ENCODE measurements at places on chromosomes 3 and 15. TPM values are rescaled to one million over a fixed set of nuclear protein-coding genes. Genes with fewer than 3 reads are reported as not detected.

DNA sequence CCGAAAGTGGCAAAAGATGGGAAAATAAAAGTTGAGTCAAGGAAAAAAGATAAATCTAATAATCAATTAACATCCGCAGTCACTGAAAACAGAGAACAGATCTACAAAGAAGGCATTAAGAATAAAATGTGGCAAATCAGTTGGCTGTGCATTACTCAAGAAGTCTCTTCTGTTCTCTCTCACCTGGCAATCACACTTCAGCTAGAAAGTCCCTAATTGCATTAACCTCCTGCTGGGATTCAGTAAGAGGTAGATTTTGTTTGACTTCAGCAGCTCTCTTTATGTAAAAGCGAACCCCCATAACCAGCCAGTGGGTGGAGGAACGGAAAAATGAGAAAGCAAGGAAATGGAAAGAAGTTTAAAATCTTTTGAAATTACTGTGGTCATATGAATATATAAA, 94.7 kb upstream of the PLXND1 start:
- no peak for DNase-seq
- no peaks in the 10 kb centered on the region for H3K27me3 ChIP-seq

DNA sequence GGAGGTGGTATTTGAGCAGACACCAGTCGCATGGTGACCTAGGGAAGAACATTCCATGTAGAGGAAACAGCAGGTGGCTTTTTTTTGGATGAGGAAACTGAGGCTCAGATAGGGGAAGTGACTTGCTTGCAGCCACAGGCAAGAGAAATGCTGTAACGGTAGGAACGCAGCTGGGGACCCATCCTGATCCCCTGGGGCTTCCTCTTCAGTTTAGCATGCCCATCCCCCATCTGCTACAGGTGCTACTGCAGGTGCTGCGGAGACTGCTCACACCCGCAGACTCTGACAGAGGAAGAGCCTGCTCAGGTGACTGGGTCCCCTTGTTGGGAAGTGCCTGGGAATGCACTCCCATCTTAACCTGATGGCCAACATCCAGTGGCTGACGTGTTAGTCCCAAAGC, 55.4 kb upstream of the SEC13 start:
- H3K27ac ChIP-seq, result no peak overlapping the region
- no peaks in the 10 kb centered on the region for H3K4me1 ChIP-seq
- H3K4me3 ChIP-seq, result no peak overlapping the region
- DNase-seq, result no peak
- H3K27me3 ChIP-seq, result no peaks in the 10 kb centered on the region

GRCh38 chr3:101216710-101217465, 103.5 kb downstream of the IMPG2 start:
- H3K27ac ChIP-seq, result no peak overlapping the region
- H3K4me1 ChIP-seq, result no peaks in the 10 kb centered on the region
- no peak overlapping the region for H3K4me3 ChIP-seq

DNA sequence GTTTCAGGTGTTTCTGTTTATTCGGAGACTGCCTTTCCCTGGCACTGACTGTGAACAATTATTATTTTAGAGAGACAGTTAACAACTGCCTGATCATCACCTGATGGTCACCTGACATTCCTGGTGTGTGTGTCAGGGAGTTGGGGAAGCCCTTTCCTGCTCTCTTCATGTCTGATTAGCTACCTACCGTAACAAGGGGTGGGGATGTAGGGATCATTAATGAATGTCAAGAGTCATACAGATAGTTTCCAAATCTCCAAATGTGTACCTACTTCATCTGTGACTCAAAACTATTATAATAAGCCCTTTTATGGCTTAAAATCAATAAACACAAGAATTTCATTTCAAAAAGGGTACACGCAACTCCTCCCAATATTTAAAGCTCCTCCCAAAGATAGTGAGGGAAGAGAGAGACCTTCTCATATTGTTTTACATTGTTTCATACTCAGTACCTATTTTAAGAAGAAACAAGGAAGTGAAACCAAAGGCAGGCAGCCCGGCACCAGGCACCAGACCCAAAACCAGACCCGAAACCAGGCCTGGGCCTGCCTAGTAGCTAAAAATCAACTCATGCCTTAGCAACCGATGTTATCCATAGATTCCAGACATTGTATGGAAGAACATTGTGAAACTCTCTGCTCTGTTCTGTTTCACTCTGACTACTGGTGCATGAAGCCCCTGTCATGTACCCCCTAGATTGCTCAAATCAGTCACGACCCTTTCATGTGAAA, 844.9 kb upstream of the ALCAM start:
- no peak overlapping the region for H3K4me3 ChIP-seq
- no peak overlapping the region for H3K27ac ChIP-seq
- DNase-seq, result no peak

- DNase-seq, result no peak
- H3K27me3 ChIP-seq, result no peaks in the 10 kb centered on the region
- H3K27ac ChIP-seq, result no peak overlapping the region
- H3K4me1 ChIP-seq, result no peaks in the 10 kb centered on the region
- no peak overlapping the region for H3K4me3 ChIP-seq
- H3K36me3 ChIP-seq, result no peaks in the 10 kb centered on the region
Observed at GRCh38 chr3:131782751-131783150, 252.1 kb downstream of the CPNE4 start.

DNA sequence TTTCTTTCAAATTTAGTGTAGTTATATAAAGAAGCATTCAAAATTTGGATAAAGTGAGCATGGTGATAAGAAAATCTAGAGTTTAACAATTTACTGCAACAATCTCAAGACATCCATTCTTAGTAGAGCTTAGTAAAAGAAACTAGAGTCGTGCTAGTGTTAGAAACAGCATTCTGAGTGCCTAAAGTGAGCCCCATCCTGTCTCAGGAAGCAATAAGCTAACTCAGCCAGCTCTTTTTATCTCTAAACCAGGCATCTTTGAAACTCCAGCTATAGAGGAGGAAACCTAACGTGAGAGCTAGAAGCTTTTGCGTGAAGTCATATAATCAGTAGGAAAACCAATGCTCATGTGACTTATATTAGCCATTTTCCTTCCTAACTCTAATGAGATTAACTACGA, 1187.1 kb upstream of the EPHA6 start:
- no peak overlapping the region for H3K4me3 ChIP-seq
- no peak overlapping the region for H3K27ac ChIP-seq
- H3K36me3 ChIP-seq, result no peaks in the 10 kb centered on the region
- H3K4me1 ChIP-seq, result no peaks in the 10 kb centered on the region
- no peak for DNase-seq

Gene CCDC174
- total RNA-seq, result 25.8 TPM

DNA sequence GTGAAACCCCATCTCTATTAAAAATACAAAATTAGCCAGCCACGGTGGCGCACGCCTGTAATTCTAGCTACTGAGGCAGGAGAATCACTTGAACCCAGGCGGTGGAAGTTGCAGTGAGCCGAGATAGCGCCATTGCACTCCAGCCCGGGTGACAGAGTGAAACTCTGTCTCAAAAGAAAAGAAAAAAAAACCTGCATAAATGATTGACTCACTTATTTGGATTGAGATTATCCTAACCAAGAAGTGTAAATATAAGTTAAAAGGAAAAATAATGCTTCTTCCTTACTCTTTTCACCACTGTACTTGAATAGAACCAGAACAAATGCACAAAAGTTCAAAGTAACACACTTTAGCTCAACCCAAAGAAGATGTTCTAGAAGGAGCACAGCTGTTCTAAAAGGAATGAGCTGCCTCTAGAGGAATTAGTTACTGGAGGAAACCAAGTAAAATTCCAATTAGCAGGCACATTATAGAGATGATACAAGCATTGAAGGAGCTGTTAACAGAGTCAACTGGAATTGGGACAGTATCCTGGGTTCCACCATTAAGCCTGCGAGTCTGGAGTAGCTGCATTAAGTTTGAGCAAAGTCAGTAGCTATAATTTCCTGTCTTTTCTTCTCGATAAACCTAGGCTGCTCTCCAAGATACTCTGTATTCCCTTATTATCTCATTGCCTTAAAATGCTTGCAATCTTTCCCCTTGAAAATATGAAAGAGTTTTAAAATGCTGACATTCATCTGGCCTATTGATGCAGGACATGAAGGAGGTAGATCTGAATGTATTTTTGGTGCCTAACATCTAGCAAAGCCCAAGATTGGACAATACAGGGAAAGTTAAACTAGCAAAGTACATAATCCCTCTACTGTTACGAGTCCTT, 9.5 kb downstream of the MTHFS start:
- no peaks in the 10 kb centered on the region for H3K36me3 ChIP-seq
- no peak overlapping the region for H3K4me3 ChIP-seq
- peaks cover 24% of the 10 kb centered on the region for H3K4me1 ChIP-seq
- no peak for DNase-seq

- no peak for DNase-seq
- no peaks in the 10 kb centered on the region for H3K36me3 ChIP-seq
- H3K27ac ChIP-seq, result no peak overlapping the region
- H3K27me3 ChIP-seq, result peaks cover 97% of the 10 kb centered on the region
Observed at GRCh38 chr15:96367311-96368200, 37.1 kb downstream of the NR2F2 start.

All from hepatocyte (in vitro differentiated cells).